Foreskin keratinocyte (primary cell): ENCODE measurements at places on chromosomes 5 and 9. TPM values are rescaled to one million over a fixed set of nuclear protein-coding genes. Genes with fewer than 3 reads are reported as not detected.
A peak's percentile ranks its signal among the peaks of the same experiment; 100 is the strongest.

DNA sequence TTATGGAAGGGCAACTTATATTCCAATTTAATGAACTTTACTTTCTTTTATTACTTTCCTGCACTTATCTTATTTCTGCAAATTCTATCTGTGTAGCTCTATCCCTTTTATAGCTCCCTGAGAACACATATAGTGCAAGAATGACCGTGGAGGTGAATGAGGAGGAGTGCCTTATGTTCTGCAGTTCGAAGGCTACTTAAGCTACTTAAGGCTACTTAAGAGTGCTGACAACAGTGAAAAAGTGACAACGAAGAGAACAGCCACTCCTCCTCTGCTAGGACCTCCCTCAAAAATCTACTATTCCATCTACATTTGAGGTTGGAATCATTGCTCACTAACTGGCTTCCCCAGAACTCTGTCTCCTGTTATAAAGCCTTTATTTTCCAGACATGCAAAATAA lies 1365.7 kb upstream of the C9orf72 start:
- DNase-seq: no peak

The PRRT1B gene
- not detected in 2 replicates for total RNA-seq

The C9orf153 gene
- 0.28 TPM in 1 of 2 replicates, not detected in the other for total RNA-seq

DNA sequence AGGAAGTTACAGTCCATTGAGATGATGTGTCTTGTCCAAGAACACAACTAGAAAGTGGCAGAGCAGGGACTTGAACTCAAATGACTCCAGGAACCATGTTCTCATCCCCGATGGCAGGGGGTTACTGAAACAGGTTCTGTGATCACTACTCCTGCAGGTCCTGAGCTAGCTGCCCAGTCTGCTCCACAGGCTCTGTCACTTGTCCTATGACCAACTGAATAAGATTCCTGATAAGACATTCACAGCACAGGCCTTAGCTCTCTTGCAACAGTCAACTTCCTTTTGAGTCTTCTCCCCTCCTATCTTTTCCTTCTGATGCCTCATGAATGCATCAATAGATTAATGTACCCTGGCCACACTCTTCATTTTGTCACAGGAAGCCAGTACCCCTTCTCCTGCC lies 109.2 kb downstream of the SH3TC2 start:
- DNase-seq: no peak

DNA sequence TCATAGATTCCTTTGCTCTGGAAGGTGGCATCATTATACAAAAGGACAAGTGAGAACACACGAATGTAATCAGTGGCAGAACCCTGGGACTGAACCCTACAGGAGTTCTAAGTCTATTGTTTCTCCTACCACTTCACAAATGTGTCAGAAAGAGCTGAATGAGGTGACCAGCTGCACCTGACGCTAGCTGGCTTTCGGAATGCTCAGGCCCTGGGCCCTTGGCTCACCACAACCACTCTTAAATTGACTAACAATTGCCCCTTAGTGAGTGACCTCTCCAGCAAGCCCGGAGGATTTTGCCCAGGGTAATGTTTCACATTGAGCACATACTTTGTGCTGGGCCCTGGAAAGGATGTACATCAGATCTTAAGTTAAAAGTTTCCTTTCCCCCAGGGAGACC lies 41.2 kb upstream of the ABCA1 start:
- no peak for DNase-seq

The TMEM215 gene
- total RNA-seq: not detected in 2 replicates

DNA sequence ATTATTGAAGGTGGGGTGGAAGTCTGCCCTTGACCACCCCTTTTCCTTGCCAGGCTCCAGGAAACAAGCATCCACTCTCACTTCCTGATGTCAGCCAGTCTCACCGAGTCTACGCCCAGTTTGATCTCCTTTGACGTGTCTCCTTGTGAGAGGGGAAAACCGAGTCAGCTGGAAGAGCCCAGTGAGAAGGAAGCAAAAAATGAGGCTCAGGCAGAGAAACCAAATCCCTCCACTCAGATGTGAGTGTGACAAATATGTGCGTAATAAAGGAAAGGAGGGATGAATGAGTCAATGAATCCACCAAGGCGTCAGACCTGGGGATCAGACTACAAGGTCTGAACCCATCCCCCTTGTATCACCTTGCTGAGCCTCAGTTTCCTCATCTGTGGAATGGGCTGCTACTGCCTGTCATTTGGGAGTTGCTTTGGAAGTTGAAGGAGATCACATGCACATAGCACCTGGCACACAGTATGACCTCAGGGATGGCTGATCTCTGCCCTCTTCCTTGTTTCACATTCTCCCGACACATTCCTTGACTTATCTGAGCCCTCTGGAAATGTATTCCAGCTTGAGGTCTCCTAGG lies 61.3 kb upstream of the XPA start:
- DNase-seq: no peak

DNA sequence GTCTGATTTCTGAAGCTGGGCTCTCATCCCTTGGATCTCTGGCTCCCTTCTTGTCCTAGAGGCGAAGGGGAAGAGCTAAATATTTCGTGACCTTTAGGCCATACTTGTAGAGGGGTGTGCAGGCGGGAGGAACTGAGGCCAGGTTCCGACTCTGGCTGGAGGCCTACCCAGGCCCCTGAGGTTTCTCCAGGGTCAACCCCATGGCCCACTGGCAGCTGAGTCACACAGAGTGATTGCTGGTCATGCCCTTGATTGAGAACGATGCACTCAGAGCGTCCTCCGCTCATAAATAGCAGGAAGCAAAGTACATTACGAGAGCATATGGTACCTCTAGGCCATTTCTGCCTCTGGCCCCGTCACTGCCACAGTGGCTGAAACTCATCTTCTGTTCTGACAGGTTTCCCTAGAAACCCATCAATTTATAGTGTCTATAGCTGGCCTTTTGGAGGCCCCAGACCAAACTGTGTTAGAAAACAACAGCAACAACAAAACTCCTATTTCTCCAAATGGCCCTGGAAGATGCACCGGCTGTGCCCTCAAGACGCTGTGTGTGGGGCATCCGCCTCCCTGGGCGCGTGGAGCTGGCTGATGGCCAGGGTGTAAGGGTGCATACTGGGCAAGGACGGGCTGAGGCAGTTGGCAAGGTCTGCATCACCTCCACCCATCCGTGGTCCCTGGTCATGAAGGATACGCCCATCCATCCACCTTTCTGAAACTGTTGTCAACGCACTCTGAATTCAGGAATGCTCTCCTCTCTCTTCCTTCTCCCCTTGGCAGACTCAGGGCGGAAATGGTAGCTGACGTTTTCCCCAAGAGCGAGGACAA lies 32.9 kb upstream of the FCN1 start:
- DNase-seq: no peak

DNA sequence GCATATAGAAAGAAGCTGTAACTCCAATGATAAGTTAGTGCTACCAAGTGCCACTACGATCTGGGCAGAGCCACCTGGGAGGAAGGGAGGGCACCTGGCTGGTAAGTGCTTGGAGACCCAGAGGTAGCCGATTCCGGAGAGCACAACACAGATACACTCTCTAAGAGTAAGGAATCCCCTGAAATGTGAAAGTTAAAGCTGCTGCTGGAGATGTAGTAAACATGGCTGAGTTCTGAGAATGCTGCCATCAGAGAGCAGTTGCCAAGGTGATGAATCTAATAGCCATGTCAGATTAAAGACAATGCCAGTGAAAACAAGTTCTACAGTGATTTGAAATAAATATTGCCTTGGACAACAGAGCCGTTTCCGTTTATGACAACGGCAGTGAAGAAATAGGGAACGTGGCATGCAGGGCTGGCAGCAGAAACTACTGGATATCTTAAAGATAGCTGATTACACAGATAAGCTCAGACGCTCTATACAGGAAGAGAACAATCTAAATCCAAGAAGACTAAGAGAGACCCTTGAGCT lies 561.2 kb upstream of the C9orf72 start:
- DNase-seq: no peak

DNA sequence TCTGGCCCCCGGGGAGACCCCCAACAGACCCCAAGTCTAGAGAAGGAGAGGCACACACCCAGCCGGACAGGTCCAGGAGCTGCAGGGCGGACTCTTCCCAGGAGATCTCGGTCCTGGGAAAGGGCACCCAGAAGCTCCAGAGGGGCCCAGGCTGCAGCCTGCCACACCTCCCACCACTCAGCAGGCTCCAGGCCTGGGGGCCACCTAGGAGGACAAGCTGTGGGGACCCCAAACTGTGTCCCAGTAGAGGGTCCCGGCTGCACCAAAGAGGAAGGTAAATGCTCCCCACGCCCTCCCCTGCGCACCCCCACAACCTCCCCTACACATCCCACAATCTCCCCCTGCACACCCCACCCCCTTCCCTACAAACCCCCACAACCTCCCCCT lies 48.5 kb downstream of the PLEKHG4B start:
- DNase-seq: no peak

GRCh38 chr5:131274326-131275063 lies 10.6 kb downstream of the CDC42SE2 start:
- DNase-seq: no peak

The PLAC8L1 gene
- not detected in 2 replicates for total RNA-seq

DNA sequence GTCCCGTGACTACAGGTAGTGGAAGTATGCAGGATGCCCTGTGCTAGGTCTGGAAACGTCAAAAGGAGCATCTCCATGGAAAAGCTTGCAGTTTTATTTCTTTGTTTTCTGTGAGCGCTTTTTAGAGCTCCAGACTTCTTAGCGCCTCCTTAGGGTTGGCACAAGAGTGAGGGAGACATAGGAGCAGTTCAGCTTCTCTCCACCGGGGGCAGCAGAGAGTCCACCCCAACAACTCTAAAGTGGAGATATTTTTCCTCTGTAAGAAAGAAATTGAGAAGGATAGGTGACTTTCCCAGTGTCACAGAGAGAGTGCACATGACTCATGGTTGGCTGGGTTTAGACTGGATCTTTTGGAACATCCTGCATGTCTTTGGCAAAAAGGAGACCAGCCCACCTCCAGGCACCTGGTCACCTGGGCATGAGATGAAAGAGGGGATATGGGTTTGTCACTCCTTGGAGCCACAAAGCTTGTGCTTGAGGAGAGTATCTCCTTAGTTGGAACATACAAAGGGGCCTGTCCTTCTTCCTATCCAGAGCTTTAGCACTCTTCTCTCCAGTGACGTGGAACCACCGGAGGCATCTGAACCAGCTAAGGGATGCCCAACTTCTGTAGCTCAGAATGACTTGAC lies 637.7 kb downstream of the SEMA5A start:
- peak; percentile 47 for DNase-seq

DNA sequence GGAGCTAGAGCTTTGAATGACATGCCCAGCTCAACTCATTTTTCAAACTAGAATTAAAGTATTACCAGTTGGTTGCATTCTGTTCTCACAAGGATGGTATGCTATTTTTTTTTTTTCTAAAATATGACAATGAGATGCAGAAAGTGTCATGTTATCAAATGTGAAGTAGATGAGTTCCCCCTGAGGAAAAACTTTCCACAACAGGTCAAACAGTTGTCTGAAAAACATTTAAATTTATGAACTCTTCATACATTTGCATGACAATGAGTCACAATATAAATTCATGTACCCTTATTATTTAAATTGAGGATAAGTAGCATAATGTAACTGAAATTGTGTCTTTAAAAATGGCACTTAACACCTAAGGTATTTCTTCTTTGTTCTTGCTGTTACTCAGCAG lies 1720.5 kb upstream of the NUDT12 start:
- DNase-seq: no peak

The PRDM9 gene
- total RNA-seq: not detected in 2 replicates

The INSYN2B gene
- 6.7 and 8.4 TPM in 2 replicates for total RNA-seq

- DNase-seq: no peak
Observed at GRCh38 chr5:154190595-154191304, at the start of gene GALNT10. Gene GALNT10 (plus strand): TSS chr5:154190733. CDS start chr5:154190867, 134 bp downstream.

- no peak for DNase-seq
Observed at GRCh38 chr9:27468000-27468399, 56.1 kb upstream of the IFNK start.

DNA sequence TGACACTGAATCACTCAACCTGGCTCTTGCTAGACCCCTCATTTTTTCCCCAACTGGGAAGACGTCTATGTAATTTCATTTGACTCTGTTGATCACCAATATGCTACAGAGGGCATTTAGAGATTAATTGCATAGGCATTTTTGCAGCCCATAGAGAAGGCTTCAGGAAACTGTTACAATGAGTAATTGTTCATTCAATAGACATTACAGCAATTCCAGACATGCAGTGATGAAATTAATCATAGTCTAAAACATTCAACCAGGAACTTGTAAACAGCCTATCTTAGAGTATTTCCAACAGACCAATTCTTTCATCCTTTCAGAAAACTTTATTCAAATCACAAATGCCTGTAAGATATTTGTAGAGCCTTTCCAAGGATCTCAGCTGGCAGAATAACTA lies 122.3 kb downstream of the MARCHF11 start:
- peak; percentile 81 for DNase-seq

- no peak for DNase-seq
Observed at GRCh38 chr5:139795074-139796001, at the start of gene PSD2. Gene PSD2 (plus strand): TSS chr5:139795808. CDS start chr5:139809441, 13,633 bp downstream.

DNA sequence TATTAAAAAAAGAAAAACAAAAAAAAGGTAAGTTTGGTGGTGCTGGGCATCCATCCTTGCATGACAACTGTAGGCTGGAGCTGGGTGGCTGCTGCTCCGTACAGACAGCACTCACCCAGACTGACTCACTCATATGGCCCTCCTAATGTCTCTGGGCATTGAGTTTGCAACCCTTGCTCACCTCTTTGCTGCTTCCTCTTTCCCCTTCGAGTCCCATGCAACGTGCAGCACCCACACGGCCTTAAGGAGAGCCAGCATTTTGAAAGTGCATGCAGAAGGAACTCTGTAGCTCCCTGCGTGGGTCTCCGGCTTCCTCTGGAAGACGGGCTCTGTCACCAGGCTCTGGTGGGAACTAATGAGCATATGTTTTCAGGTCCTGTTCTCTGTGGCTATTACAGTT lies 60.5 kb upstream of the ENTREP1 start:
- no peak for DNase-seq

The FGD3 gene
- 0.11 and 0.20 TPM in 2 replicates for total RNA-seq

DNA sequence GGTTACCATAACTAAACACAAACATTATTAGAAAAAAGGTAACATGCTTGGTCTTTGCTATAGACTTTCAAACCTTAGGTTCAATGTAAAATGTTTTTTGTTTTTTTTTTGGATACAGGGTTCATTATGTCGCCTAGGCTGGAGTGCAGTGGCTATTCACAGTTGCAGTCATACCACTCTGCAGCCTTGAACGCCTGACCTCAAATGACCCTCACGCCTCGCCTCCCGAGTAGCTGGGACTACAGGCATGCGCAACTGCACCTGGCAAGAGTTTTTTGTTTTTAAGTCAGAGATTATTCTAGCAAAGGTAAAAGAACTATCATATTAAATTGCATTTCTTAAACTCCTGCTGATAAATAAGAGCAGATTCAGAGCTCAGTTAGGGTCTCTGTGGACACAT lies 55.1 kb upstream of the NR5A1 start:
- no peak for DNase-seq
